ENCODE measurements at places on chromosomes 13 and 19.

DNA sequence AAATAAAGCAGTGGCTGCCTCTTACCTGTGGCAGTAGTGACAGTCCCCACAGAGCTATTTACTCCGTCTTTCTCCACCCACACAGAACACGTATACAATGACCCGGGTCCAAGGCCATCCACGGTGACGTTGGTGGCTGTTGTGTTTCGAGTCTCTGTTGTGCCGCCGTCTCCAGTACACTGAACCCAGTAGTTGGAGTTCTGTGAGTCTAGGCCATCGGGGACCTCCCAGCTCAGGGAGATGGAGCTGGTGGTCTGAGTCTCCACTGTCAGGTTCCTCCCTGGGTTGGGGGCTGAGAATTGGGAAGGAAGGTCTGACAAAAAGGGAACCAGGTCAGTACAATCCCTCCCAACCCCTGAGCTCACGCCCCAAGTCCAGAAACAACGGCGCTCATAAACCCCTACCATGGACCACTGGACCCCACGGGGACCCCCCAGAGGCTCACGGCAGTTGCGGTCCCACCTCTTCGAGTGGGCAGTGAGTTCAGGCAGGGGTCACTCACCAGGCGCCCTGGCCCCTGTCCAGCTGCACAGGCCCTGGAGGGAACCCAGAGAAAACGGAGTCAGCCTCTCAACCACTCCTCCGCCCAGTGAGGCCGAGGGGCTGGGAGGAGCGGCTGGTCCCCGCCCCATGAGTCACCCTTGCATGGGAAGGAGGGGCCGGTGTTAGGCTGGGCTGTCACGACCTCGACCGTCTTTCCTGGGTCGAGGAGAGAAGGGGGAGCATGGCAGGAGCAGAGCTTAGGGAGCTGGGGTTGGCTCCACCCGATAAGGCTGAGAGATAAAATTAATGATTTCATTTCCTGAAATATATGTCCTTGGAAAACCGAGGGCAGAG is 2.4 kb downstream of the PTPRH start:
- DNase-seq = peak; percentile 63

DNA sequence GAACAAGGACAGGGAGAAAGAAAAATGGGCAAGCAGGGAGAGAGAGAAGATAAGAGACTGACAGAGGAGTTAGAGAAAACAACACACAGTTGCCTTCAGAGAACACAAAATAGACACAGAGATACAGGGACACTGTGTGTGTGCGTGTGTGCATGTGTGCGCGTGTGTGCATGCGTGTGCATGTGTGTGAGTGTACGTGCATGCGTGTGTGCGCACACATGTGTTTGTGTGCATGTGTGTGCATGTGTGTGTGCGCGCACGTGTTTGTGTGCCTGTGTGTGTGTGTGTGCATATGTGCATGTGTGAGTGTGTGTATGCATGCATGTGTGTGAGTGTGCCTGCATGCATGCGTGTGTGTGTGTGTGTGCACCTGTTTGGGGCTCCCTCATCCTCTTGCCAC is 5.9 kb upstream of the PLAUR start:
- DNase-seq = no peak

DNA sequence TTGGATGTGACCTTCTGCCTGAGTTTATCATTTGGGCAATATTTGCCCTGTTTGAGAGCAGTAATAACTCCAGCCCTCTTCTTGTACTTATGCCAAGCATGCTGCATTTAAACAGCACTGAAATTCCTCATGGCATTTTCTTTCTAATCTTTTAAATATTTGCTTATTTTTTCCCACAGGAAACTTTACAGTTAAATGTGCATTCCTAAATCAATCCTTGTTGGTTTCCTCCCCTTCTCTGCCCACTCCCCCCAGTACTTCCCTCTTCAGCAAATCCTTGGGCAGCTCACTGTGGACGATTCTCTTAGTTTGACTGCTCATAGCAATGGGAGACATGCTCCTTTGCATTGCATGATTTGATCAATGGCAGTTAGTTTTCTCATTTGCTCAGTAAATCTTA is 68.7 kb downstream of the RAP2A start:
- no peak for DNase-seq

DNA sequence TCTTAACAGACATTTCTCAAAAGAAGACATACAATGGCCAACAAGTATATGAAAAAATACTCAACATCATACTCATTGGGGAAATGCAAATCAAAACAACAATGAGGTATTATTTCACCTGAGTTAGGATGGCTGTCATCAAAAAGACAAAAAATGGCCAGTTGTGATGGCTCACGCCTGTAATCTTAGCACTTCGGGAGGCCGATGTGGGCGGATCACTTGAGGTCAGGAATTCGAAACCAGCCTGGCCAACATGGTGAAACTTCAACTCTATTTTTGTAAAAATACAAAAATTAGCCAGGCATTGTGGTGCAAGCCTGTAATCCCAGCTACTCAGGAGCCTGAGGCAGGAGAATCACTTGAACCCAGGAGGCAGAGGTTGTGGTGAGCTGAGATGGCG is 22.0 kb downstream of the CEACAM16 start:
- no peak for DNase-seq

GRCh38 chr13:106596275-106596937 is 28.5 kb upstream of the ARGLU1 start:
- DNase-seq = no peak

DNA sequence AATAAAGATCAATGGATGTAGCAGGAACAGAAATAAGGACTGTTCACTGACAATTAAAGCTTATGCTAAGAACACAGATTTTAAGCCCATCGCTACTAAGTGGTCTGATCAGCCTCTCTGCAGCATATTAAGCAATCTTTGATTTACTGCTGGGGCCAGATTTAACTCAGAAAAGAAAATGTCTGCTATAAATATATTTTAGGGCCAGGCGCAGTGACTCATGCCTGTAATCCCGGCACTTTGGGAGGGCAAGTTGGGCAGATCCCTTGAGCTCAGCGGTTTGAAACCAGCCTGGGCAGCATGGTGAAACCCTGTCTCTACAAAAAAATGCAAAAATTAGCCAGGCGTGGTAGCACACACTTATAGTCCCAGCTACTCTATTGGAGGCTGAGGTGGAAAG is 43.0 kb downstream of the METTL21C start:
- DNase-seq = no peak

GRCh38 chr13:31115616-31116015 is 46.1 kb downstream of the HSPH1 start:
- DNase-seq = no peak

GRCh38 chr13:112160558-112160957 is 93.6 kb downstream of the SOX1 start:
- no peak for DNase-seq

- DNase-seq = no peak
These were observed 125.0 kb downstream of the URI1 start for GRCh38 chr19:30066781-30067759.

- no peak for DNase-seq
These were observed 758 bp upstream of the ZNF888 start for GRCh38 chr19:52923778-52924593.

DNA sequence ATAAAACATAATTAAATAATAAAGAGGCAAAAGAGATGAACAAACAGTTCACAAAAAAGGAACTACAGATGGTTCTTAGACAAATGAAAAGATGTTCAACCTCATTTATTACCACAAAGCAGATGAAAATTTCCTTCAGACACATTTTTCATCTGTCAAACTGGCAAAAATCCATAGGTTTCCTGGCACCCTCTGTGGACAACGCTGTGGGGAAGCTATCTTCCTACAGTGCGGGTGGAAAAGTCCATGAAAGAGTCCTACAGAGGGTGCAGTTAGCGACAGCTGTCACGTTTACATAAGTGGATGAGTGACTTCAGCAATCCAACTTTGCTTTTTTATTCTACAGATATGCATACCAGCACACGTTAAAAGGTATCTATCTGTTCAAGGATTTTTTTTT is 30.3 kb upstream of the PDCD5 start:
- DNase-seq = no peak

DNA sequence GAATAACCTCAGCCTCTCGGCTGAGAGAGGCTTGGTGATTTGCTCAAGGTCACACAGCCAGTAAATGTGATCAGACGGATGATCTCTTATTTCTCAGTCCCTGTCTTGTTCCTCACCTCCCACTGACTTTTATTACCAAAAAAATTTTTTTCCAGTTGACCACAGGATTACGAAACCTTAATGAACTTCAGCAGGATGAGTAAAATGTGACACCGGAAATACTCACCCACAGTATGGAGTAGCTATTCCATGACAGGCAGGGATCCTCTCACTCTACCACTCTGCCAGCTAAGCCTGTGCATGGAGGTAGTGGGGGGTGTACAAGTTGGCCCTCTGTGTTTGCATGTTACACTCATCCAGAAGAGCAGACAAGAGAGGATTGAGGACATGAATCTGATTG is 916.4 kb downstream of the UQCRFS1 start:
- no peak for DNase-seq

Measured in activated CD4-positive, alpha-beta memory T cell treated with anti-CD3 and anti-CD28 coated beads, Interleukin-2, amount 10 ng/mL, durations not matched to agents 7 days and 5 days (primary cell).